ENCODE measurements at places on chromosomes 6 and 20.

- DNase-seq = no peak
Observed at GRCh38 chr6:166559662-166560061, 26.8 kb downstream of the RAMACL start.

DNA sequence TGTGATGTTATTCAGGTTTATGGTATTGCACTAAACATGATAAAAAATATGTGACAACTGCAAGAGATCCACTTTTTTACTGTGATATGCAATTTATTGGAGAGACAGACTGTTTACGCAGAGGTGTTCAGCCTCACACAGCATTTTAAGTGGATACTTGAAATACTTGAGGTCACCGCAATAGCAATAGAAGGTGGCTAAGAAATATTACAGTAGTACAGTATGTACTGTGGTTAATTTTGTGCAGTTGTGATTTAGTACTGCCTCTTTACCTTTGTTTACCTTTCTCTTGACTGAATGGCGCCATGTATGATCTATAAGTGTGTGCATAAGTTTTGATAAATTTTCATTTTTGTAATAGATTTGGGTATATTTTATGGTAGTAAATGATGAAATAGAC lies 17.4 kb downstream of the MACROD2 start:
- DNase-seq = no peak

DNA sequence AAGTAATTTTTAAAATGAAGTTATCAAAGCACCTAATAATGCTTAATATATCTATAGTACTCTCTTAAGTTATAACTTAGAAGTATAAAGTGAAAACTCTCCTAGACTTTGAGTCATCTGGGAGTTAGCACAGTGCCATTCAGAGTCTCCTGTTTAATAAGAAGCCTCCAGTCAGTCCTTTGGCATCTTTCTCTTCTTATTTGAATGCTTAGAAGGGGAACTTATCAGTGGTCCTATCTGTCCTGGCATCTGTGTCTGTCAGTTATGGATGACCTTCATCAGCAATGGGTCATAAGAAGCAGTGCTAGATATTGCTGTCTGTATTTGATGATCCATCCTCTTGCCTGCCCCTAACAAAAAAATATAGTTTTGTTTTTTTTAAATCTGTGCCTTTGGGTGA lies 15.2 kb downstream of the TMEM200A start:
- no peak for DNase-seq

GRCh38 chr20:61896058-61896961 lies 169.4 kb downstream of the TAF4 start:
- peak; percentile 31 for DNase-seq

- DNase-seq = no peak
Observed at GRCh38 chr6:3961581-3962215, 112.5 kb downstream of the FAM50B start.

DNA sequence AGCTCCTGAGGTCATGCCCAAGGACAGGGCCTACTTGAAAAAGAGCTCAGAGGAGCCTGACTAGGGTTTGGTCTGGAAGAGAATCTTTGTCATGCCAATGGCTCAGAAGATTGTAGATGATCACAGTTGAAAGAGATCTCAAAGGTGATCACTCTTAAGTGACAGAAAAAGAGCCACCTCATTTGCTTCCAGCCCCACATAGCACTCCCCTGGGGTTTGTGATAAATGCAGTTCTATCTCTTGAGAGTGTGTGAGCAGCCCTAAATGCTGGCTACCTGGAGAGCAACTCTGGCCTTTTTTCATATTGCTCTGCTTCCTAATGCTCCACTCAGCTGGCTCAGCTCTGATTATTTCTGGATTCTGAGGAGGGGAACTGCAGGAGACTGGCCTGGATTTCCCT lies 39.3 kb downstream of the KLHL32 start:
- DNase-seq = no peak
